CD4-positive, alpha-beta T cell treated with Interleukin-2 at 100 ng/mL for 4 hours (primary cell): ENCODE measurements at places on chromosomes 3 and 15.
A peak's percentile ranks its signal among the peaks of the same experiment; 100 is the strongest.

- no peak for DNase-seq
Measured at GRCh38 chr3:16219777-16220176, 45.0 kb downstream of the DPH3 start.

DNA sequence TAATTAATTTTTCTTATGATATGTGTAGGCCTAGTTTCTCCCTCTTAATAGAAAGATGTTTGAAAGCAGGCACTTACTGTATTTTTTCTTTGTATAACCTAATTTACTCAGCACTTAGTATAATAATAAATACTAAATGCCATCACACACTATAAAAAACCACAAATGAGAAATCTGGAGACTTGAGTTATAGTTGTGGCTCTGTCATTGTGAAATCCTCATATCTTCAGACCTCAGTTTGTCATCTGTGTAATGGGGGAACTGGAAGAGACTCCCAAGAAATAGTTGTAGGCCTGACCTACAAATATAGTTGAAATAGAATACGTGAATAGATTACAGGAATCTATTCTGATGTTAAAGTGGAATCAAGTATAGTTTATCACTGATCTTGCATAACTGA, 287.6 kb upstream of the DPH6 start:
- no peak for DNase-seq

DNA sequence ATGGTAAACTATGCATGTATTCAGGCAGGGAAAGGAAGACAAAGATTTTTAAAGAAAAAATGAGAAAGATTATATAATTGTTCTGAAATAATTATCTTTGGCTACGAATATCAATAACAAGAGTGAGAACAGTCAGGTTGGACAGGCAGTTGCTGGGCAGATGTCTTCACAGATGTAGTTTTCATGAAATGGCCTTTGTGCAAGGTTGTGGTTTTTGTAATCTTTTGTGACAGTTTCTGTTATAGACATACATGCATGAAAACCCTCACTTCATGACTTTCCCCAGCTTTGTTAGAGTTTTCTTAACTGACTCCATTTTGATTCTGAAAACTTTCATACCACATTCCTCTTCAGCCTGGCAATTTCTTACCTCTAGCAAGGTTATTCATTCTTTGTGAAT, 34.9 kb upstream of the SLC25A36 start:
- DNase-seq: no peak

- no peak for DNase-seq
Measured at GRCh38 chr3:2920103-2920502, 190.1 kb downstream of the IL5RA start.

DNA sequence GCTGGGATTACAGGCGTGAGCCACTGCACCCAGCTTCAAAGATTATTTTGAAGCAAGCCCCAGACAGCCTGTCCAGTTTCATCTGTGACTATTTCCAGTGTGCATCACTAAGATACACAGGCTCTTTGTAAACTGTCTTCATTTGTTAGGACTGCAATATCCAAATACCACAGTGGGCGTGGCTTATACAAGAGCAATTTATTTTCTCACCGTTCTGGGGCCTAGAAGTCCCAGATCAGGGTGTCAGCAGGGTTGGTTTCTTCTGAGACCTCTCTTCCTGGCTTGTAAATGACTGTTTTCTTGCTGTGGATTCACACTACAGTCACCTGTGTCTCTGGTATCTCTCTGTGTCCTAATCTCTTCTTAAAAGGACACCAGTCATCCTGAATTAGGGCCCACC, 59.7 kb downstream of the RLBP1 start:
- no peak for DNase-seq

DNA sequence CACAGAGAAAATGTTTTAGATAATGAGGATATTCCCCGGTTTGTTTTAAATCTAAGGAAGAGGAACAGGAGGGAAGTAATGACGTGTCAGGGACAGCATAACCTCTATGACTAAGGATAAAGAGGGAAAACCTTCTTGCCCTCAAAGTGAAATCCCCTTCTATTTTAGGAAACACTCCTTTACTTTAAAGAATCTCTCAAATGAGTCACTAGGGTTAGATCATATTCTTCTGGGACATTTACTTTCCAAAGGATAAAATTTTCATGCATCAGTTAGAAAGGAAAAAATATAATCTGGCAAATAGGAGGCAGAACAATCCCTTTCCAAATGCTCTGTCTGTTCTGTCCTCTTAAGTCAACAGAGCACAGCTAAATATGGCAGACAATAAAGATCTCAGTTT, 43.2 kb upstream of the UBE2E2 start:
- no peak for DNase-seq

DNA sequence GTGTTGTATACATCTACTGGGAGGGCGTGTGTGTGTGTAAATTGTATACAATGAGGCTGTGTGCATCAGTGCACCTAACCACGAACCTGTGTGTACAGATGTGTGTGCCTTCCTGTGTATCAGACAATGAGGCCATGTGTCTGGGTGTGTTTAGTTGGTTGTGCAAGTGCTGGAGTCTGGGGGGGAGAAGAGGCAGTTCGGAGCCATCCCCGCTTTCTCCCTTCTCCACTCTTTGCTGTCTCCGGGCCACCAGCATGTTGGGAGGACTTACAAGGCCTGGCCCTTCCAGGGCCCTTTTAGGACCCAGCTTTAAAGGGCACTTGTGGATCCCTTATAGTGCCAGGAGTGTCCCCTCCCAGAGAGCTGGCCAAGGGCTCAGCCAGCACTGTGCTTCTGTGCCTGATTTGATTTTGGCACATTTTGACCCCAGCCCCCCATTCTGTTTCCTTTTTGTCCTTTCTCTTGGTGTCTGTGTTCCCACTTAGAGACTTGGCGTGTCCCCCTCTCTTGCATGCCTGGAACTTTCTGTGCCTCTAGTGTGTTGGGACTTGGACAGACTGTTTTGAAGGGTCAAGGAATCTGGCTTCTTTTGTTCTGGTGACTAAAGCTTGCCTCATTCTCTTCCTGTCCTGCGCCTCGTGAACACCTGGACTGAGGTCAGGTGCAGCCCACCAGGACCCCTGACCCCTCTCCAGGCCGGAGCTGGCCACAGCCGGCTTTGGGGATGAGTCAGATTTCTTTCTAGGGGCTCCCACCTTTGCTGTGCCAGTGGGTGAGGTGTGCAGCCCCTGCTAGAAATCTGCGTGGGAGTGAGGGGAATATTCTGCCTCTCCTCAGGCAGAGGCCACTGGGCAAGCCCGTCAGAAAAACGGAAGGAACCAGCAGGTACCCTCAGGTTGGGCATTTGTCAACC, 1.5 kb downstream of the CTDSPL start:
- DNase-seq: no peak

DNA sequence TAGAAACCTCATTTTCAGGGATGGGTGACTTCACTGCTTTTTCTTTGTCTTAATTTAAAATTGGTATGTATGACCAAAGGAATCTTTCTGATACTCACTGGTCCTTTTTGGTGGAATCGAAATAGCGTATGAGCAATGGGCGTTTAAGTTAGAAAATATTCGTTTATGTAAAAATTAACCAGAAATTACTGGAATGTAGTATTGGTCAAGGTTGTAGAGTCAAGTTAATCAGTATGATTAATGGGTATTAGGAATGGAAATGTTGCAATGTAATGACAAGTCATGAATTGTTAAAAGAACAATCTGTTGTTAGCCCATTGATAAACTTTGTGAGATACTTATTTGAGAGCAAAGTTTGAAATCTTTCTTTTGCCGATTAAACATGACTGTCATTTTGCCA, 36.9 kb downstream of the AKAP13 start:
- DNase-seq: no peak

DNA sequence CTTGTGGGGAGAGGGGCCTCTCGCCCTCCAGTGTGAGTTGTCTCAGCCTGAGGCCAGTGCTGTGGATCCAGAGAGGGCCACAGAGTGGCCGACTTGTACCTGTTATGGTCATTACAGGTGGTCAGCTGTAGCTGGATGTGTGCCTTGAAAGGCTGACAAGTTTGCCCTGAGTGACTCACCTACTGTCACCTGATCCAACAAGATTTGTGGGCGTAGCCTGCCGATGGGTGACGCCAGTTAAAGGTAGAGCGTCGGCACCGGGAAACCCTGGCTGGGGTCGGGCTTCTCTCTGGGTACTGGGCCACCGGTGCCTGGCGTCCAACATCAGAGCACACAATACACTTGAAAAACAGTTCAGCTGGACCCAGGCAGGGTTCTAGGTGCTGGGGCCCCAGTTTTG, 2.8 kb upstream of the ISG20 start:
- peak; percentile 80 for DNase-seq

- DNase-seq: no peak
Measured at GRCh38 chr15:39213385-39213840, 367.5 kb upstream of the THBS1 start.

DNA sequence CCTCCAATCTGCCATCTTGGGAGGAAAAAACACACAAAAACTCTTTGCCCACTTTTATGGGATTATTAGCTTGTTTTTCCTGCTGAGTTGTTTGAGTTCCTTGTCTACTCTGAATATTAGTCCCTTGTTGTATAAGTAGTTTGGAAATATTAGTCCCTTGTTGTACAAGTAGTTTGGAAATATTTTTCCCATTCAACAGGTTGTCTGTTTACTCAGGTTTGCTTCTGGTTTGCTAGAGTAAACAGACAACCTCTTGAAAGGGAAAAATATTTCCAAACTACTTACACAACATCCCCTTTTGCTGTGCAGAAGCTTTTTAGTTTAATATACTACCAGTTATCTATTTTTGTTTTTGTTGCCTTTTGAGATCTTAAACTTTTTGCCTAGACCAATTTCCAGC, 193.3 kb upstream of the MANF start:
- no peak for DNase-seq

DNA sequence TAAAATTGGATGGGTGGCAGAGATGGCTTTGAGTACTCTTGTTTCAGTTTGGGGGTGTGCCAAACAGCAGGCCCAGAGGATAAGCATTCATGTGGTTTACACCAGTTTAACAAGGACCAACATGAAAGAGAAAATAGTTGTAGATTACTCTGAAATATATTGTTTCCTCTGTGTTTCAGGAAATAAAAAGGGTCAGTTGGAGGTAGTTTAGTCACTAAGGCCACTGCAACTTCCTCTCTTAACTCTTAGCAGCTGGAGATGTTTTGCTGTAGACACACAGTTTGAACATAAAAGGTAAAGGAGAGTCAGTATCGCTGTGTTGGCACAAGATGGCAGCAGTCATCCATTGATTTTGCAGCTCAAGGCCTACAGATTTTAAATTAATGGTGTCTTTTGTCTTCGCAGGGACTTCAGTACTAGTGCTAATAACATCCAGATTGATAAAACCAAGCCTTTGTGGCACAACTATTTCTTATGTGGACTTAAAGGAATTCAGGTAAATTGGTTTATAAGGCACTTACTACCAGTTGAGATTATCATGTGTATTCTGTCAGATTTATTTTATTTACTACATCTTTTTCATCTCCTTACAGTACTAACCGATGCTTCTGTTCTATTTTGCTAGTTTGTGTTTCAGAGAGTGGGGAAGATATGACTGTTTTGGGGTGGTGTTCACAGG, 65.5 kb downstream of the GALK2 start:
- DNase-seq: peak; percentile 53

DNA sequence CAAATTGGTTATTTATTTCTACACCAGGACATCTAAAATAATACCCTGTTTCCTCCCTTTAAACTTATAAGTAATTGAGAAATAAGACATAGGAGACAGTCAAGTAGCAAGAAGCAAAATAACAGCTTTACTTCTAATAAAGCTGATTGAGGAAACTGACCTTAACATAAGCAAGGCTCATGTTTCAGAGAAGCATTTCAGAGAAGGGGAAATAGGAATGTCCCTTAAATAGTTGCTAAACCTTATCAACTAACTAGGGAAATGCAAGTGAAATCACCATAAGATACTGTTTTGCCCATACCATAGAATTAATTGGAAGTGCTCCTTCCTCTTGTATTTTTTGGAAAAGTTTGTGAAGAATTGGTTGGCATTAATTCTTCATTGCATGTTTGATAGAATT, 84.9 kb downstream of the B3GALNT1 start:
- no peak for DNase-seq

DNA sequence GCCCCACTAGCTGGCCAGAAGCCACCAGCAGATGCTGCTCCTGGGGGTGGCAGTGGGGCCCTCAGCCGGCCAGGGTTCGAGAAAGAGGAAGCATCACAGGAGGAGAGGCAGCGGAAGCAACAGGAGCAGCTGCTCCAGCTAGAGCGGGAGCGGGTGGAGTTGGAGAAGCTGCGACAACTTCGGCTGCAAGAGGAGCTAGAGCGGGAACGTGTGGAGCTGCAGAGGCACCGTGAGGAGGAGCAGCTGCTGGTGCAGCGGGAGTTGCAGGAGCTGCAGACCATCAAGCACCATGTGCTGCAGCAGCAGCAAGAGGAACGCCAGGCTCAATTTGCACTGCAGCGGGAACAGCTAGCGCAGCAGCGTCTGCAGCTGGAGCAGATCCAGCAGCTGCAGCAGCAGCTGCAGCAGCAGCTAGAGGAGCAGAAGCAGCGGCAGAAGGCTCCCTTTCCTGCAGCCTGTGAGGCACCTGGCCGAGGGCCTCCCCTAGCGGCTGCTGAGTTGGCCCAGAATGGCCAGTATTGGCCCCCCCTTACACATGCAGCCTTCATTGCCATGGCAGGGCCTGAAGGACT, 17.5 kb upstream of the APEH start:
- DNase-seq: no peak

DNA sequence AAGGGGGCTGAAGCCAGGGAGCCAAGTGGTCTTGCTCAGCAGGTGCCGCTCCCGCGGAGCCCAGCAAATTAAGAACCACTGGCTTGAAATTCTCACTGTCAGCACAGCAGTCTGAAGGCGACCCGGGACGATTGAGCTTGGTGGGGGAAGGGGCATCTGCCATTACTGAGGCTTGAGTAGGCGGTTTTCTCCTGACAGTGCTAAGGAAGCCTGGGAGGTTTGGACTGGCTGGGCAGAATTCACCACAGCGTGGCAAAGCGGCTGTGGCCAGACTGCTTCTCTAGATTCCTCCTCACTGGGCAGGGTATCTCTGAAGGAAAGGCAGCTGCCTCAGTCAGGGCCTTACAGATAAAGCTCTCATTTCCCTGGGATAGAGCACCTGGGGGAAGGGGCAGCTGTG, 57.0 kb upstream of the GPR149 start:
- DNase-seq: no peak

DNA sequence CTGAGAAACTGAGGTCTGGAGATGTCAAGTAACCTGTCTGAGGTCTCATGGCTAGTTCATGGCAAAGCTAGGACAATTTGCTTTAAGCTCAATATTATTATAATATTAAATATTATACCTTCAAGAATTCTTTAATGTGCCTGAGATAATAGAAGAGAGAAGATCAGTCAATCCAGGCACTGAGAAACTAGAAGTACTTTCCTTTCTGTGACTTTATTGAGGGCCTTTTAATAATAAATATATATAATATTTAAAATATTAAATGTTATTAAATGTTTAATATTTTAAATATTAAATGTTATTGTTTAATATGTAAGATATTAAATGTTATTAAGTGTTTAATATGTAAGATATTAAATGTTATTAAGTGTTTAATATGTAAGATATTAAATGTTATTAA, 144.3 kb upstream of the DNAJC19 start:
- DNase-seq: no peak

DNA sequence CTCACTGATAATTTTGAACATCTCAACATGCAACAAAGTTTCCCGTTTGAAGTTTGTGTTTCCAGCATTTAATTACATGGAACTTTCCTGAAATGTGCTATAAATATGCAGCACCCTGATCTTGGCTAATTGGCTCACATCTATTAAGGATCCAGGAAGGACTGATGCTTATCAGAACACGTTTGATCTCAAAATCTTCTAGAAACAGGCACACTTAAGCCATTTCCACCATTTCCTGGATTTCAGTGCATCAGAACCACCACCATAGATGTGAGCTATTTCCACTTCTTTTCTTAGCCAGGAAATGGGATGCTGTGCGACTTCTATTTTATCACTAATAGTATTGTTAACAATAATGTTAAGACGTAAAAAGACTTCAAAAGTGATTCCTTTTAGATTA, 228.9 kb downstream of the FEZF2 start:
- DNase-seq: no peak
